PC-3 (cell line): ENCODE measurements at places on chromosomes 2 and 18. TPM values are rescaled to one million over a fixed set of nuclear protein-coding genes. Genes with fewer than 3 reads are reported as not detected.

DNA sequence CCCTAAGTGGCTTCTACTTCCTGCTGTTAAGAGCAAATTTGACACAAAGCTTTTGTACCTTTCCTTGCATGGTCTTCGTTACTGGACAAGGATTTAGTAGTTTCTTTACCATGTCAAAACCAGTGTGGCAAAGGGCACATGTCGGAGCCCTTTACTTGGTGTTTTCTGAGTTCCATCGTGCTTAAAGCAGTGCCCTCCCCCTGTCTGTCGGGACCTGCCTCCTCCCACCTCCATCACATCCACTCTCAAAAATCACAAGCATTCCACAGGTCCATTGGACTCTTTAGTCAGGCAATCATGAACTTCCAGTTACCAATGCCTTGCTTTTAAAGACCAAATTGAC, 763 bp downstream of the CCDC141 start:
- DNase-seq = no peak

DNA sequence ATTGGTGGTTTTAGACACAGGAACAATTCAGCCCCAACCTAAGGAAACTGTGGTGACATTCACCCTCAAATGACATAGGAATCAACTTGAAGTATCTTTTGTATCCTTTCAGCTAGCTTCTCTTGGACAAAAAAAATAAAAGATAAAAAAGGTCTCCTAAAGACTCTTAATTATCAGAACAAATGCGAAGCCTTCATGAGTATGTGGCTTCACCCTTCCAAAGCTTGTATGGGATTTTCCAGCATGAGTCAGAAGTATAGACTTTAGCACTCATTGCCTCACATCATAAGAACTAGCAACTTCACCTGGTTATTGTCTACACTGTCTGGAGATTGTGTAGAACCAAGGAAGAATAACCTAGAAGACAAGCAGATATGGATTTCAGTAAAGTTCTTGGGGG, 135.4 kb downstream of the LAMA3 start:
- DNase-seq = no peak

DNA sequence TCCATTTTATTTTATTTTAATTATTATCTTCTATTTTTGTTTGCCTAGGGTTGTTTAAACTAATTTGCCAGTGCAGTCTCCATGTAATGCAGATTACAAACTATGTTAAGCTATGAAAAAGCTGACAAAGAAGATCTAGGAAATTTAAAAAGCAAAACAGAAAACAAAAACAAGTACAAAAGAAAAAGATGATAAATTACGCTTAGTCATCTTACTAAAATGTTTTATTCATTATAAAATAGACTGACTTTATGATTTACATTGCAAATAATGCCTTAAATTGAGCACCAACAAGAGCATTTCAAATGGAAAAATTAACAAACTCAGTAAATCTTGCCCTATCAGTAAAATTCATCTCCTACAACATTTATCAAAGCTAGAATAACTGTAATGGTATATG, 52.9 kb downstream of the LRPPRC start:
- no peak for DNase-seq

DNA sequence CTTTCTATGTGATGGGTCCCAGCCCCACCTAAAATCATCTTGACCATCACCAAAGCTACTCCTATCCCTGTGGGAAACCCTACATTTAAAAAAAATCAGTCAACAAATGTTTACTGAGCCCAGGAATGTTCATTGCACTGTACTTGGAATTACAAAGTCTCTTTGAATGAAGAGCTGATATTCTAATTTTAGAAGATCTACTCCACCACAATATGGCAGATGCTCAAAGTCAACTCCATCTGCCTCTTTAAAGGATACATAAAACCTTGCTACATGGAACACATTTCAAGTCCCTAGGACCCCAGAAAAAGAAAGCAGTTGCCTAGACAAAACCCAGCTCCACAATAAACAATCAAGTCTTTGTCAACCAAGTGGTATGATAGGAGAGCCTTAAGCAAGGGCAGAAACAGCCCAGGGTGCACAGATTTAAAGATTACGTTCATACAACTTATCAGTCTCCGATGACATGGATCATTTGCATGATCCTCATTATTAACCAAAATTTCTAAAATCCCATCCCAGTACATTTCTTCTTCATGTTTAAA, 234.3 kb upstream of the ACVR2A start:
- no peak for DNase-seq

- no peak for DNase-seq
Measured at GRCh38 chr2:199306116-199306515, 151.6 kb downstream of the SATB2 start.

GRCh38 chr2:135657806-135658582, 83.7 kb upstream of the UBXN4 start:
- DNase-seq = no peak

DNA sequence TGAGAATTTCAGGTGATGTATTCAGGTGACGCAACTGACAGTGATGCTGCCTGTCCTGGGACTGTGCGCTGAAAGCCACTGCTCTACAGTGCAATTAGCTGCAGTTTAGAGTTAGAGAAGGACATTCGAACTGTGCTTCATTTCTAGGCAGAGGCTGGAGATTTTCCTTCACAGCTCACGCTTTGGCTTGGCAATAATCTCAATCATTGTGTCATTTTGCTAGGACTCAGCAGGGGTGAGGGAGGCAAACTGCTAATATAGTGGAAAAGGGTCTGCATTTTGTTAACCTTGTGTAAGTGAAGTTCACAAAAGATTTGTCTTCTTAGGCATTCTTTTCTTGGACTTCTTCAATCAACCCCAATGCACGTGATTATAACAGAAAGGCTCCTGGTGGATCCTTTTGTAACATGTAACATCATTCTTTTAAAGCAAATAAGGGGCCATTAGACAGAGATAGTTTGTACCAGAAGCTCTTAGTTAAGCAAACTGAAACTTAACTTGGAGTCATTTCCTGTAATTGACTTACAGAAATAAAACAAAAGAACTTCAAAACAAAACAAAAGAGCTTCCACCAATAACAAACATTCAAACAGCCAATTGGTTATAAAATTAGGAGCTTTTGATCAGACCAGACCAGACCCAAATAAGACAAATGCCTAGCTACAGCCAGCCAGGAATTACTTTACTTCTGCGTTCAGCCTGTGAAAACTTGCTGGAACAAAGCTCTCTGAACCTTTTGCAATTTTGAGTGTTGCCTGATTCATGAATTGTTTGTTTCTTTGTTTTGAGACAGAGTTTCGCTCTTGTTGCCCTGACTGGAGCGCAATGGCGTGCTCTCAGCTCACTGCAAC, 1376.3 kb upstream of the CELF4 start:
- no peak for DNase-seq

DNA sequence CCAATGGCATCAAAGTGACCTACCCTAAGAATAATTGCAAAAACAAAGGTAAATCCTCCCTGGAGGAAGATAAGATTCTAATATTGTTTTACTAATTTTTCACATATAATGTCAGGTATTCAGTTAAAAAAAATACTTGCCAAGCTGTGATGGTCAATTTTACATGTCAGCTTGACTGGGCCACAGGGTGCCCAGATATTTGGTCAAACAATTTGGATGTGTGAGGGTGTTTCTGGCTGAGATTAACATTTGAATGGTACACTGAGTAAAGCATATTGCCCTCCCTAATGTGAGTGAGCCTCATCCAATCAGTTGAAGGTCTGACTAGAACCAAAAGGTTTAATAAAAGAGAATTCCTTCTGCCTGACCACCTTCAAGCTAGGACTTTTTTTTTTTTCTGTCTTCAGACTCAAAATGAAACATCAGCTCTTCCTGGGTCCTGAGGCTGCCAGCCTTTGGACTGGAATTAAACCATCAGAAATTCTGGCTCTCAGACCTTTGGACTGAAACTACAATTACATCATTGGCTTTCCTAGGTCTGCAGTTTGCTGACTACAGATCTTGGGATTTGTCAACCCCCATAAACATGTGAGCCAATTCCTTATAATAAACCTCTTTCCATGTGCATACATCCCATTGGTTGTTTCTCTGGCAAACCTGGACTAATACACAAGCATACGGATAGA, 65.4 kb downstream of the LDAH start:
- no peak for DNase-seq

DNA sequence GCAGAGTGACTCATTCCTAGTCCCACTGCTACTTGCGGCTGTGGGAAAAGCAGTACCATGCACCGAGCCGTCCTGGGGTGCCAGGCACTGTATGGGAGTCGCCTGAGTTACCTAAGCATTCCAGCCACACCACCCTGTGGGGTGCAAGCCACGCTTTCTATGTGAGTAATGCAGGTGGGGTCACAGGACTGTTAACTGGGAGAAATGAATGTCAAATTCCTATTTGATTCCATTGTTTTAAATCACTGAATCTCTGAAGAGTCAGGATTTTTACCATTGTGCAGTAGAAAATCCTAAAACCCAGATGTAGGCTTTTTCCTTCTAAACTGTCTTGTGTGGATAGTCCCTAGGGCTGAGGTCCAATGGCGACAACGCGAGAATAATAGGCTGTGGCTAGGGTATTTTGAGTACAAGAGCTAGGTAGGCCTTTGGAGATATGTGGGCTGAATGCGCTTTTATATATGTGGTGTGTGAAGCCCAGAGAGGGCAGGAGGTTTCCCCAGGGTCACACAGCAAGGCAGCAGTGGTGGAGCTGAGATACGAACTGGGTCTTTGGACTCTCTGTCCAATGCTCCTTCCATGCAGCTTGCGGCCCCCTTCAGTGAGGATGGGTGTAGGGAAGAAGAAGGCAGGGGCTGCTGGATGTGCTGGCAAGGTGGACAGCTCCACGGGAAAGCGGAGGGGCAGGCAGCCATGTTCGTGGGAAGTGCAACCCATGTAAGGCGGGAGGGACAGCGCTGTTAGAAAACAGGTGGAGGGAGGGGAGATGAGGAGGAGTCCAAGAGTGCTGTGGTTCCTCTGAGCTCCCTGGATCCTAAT, 83.2 kb downstream of the DDX1 start:
- DNase-seq = peak; percentile 33

DNA sequence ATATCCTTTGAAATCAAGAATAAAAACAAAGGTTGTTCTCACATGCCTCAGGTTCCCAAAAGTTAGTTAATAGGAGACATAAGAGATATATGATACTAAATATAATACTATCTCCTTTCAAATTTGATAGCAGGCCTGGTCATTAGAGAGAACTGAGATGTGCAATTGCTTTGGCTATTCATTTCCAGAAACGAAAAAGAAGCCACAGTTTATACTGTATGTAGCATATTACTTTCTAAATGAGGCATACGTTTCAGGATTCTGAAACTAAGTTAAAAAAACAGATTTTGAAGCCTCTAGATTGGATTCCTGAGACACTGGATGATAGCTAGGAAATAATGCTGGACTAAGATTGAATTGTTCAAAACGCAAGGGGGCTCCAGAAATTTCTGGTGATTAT, 7.1 kb downstream of the PPP1R1C start:
- no peak for DNase-seq

The SYT4 gene
- not detected in 2 replicates for total RNA-seq

The APOB gene
- total RNA-seq = not detected in 2 replicates

The ACVR2A gene
- total RNA-seq = 5.5 and 6.5 TPM in 2 replicates
